ENCODE measurements at places on chromosomes 13 and 19.

GRCh38 chr19:16628984-16629691 lies 1.1 kb upstream of the MED26 start:
- no peaks in the 10 kb centered on the region for H3K36me3 ChIP-seq
- H3K4me1 ChIP-seq = no peaks in the 10 kb centered on the region

DNA sequence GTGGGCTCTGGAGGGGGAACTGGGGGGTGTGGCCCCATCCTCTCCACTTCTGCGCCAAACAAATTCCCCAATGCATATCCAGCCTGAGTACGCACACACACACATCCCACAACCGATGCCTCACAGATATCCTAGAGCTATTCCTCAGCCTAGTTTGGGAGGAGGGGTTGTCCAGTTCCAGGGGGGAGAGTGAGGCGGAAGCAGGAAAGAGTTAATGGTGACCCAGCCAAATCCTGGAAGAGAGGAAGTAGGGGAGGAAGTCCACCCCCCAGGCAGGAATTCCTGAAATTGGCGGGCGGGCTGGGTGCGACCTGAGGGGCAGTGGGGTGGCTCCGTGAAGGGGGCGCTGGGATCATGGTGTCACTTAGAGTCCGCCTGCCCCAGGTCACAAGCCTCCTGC lies 897 bp downstream of the GPR4 start:
- H3K4me3 ChIP-seq = no peak overlapping the region
- H3K36me3 ChIP-seq = no peaks in the 10 kb centered on the region
- no peak for DNase-seq

GRCh38 chr19:40266119-40266518 lies 19.0 kb downstream of the AKT2 start:
- H3K36me3 ChIP-seq = no peaks in the 10 kb centered on the region
- H3K27ac ChIP-seq = no peak overlapping the region
- H3K4me3 ChIP-seq = no peak overlapping the region
- H3K27me3 ChIP-seq = no peaks in the 10 kb centered on the region
- H3K4me1 ChIP-seq = no peaks in the 10 kb centered on the region

GRCh38 chr19:48588670-48589401 lies 17.7 kb upstream of the SPACA4 start:
- H3K4me3 ChIP-seq = no peak overlapping the region
- peak; percentile 98 for DNase-seq
- no peaks in the 10 kb centered on the region for H3K27me3 ChIP-seq
- H3K36me3 ChIP-seq = no peaks in the 10 kb centered on the region

GRCh38 chr19:45142726-45143110 lies 18.1 kb downstream of the NKPD1 start:
- no peaks in the 10 kb centered on the region for H3K36me3 ChIP-seq
- DNase-seq = no peak

DNA sequence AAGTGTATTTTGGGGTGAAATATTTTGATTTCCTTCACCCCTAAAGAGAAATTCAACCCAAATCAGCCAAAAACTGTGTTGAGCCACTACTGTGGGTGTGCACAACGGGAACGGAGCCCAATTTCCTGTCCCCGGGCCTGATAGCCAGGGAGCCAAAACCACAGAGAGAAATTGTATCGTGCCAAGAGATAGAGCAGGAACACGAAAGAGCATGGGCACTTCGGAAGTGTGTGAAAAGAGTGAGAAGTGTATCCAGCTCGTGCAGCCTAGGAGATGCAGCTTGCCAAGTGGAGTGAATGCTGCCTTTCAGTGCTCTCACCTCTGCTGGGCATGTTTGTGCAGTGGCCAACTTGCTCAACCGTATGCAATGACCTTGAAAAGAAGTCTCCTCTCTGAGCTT lies 19.4 kb upstream of the PLEKHF1 start:
- H3K27me3 ChIP-seq = no peaks in the 10 kb centered on the region
- H3K4me1 ChIP-seq = no peaks in the 10 kb centered on the region
- H3K27ac ChIP-seq = no peak overlapping the region
- H3K36me3 ChIP-seq = no peaks in the 10 kb centered on the region
- H3K4me3 ChIP-seq = no peak overlapping the region
- no peak for DNase-seq

GRCh38 chr19:42653841-42654240 lies 59.1 kb upstream of the CEACAM8 start:
- no peak overlapping the region for H3K4me3 ChIP-seq
- H3K27me3 ChIP-seq = no peaks in the 10 kb centered on the region
- DNase-seq = no peak
- no peak overlapping the region for H3K27ac ChIP-seq

- no peaks in the 10 kb centered on the region for H3K27me3 ChIP-seq
- peak overlapping the region; percentile 62 for H3K27ac ChIP-seq
- H3K4me3 ChIP-seq = peak overlapping the region; percentile 88
- peaks cover 4% of the 10 kb centered on the region for H3K4me1 ChIP-seq
- no peak for DNase-seq
Measured at GRCh38 chr19:18558604-18559003, 934 bp downstream of the KXD1 start.

DNA sequence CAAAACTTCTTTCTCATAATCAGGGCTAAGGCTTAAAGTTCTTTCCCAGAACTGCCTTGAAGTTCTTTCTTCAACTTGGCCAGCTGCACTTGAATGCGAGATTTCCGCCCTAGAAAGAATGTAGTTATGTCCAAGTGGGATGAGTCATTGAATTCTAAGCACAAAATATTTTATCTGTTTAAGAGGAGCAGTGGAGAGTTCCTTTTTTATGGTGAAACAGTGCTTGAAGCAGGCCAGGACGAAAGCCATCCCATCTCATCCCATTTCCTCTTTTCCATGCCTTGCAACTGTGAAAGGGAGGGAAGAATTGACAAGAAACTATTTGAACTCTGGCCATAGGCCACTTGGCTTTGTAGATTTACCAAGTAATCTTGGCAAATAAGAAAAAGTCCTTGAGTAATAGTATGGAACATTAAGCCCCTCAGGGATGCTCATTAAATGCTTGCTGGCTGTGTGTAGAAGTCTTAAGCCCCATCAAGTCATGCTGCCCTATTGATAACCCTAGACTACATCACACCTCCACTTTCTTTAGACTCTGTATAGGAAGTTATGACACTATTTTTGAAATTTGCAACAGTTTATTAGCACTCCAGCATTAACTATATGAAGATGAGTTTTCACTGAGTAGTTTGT lies 174.5 kb downstream of the KCTD12 start:
- no peaks in the 10 kb centered on the region for H3K4me1 ChIP-seq
- DNase-seq = peak; percentile 54
- H3K27me3 ChIP-seq = no peaks in the 10 kb centered on the region

GRCh38 chr19:10615429-10616023 lies 9.8 kb upstream of the SLC44A2 start:
- DNase-seq = no peak
- no peak overlapping the region for H3K27ac ChIP-seq
- H3K4me1 ChIP-seq = peaks cover 4% of the 10 kb centered on the region
- no peaks in the 10 kb centered on the region for H3K36me3 ChIP-seq

GRCh38 chr19:2394442-2395292 lies 32.7 kb downstream of the TIMM13 start:
- no peaks in the 10 kb centered on the region for H3K36me3 ChIP-seq
- H3K4me1 ChIP-seq = no peaks in the 10 kb centered on the region
- H3K27ac ChIP-seq = no peak overlapping the region
- DNase-seq = no peak
